ENCODE measurements at places on chromosomes 1 and 21.

GRCh38 chr1:236343246-236343870 lies 50.7 kb upstream of the EDARADD start:
- no peak for DNase-seq

- peak; percentile 4 for DNase-seq
Observed at GRCh38 chr1:101996825-101997465, at the start of gene OLFM3. TSS of gene OLFM3 (minus strand) at chr1:101996926.

DNA sequence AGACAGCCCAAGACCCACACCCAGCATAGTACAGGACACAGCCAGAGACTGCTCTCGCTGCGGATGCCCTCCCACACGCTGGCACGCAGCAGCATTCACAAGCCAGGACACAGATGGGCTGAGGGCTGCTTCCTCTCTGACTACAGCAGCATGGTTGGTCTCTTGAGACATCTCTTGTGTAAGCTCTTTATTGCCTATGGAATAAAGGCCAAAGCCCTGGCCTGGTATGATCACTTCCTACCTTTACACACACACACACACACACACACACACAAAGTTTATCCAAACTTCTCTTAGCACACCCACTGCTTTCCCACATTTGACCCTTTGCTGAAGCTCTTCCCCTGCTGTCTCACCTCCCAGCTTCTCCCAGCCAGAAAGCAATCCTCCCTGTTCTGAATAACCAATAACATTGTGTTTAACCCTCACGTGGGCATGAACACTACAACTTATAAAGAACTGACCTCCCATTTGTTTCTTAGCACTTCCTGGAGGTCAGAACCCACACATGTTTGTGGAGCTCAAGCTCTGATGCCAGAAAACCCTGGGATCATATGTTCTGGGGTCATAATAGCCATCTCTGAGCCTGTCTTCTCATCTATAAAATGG lies 1.2 kb upstream of the LUZP1 start:
- DNase-seq: no peak

GRCh38 chr1:27607239-27607804 lies 3.4 kb upstream of the AHDC1 start:
- no peak for DNase-seq

GRCh38 chr1:154957091-154957657 lies 1.3 kb upstream of the PBXIP1 start:
- no peak for DNase-seq

- DNase-seq: no peak
Observed at GRCh38 chr1:30083800-30084464, 639.5 kb downstream of the MATN1 start.

GRCh38 chr1:182602935-182603645 lies 1.1 kb downstream of the RGS16 start:
- no peak for DNase-seq

DNA sequence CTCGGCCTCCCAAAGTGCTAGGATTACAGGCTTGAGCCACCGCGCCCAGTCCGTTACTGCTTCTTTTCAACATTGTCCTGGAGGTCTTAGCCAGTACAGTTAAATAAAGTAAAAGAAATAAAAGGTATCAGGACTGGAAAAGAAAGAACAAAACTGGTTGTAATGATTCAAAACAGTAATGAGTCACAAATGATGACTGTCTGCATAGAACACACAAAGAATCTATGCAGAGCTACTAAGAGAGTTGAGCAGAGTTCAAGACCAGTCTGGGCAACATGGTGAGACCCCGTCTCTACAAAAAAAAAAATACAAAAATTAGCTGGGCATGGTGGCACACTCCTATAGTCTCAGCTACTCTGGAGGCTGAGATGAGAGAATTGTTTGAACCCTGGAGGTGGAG lies 23.4 kb downstream of the BCAR3 start:
- no peak for DNase-seq

GRCh38 chr1:59731591-59731990 lies 83.2 kb upstream of the HOOK1 start:
- DNase-seq: no peak

DNA sequence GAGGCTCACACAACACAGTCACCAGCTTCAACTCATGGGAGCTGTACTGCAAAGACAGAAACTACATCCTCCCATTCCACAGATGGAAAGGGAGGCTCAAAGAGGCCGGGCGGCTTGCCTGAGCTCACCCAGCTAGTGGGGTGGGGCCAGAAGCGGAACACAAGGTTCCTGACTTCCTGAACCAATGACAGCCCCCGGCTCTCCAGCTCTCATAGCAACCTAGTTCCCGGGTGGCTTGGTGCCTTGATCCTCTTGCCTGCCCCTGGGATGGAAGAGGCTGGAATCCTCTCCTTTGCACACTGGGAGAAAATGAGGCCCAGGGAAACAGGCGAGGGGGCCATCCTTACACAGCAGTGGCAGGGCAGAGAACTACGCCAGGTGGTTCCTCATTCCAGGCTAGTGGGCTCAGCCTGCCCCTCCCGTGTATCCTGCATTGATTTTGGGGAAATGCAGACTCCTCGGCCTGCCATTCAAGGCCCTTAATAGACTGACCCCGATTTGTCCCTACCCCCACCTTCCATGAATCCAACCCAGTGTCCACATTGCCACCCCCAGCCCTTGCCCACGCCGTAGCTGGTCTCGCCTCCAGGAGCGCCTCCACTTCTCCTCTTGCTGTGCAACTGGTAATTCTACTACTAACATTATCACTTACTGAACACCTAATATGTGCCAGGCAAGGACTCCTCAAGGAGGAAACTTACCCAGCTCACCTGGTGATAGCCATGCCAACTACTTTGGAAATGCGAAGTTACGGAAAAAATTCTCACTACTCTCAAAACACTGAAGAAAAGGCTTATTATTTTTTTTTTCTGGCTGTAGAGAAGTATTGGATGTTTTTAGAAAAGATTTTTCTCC lies 5.0 kb downstream of the RAP1GAP start:
- no peak for DNase-seq

- no peak for DNase-seq
Observed at GRCh38 chr1:203077956-203078355, 7.9 kb downstream of the MYOG start.

DNA sequence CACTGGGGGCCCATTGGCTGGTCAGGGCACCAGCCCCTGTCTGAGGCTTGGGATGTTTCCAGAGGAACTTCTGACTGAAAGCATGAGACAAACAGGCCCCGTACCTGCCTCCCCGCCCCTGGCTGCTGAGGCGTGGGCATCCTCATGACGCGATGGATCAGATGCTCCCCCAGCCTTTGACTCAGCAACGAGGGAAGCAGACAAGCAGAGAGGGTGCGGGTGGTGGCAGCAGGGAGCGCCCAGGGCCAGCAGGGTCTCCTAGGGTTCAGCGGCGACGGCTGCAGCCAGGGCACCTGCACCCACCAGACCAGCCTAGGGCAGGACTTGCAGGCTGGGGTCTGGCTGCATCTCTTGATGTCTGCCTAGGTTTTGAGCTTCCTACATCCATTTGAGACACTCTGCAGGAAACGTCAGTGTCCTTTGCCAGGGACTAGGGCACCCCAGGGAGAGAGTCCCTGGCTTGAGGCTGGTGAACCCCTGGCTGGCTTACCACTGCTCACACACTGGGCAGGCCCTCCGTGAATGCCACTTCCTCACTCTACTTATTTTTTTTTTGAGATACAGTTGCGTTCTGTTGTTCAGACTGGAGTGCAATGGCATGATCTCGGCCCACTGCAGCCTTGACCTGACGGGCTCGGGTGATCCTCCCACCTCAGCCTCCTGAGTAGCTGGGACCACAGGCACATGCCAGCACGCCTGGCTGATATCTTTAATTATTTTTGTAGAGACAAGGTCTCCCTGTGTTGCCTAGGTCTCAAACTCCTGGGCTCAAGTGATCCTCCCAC lies 63.3 kb downstream of the DHRS3 start:
- DNase-seq: no peak

- DNase-seq: no peak
Observed at GRCh38 chr1:55519937-55520683, 304.9 kb upstream of the USP24 start.

DNA sequence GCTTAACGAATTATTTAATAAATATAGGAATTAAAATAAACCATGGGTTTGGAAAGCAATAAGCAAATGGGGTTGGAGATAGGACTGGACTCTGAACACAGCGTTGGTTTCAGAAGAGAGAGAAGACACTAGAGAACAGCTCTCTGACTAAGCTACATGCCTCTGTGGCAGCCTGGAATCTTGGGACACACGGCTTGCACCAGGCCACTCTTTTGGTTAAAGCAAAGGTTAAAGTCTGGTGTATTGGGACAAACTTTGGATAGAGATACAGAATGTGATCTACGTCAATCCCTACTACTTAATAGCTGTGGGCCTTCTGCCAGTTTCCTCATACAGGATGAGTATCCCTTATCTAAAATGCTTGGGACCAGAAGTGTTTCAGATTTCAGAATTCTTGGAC lies 49.7 kb upstream of the HSD17B7 start:
- DNase-seq: no peak

DNA sequence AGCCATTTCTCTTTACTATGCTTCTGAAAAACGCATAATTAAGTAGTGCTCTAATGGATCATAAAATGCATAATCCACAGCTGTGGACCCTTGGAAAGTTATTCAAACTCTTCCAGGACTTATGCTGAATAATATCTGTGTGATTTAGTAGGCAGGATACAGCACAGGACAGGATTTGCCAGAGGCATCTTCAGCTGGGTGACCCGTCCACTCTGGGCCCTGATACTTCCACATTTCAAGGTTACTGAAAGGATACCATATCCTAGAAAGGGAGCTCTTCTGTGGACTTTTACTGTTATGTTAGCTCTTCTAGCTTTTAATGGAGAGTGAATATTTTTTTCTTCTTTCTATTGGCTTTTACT lies 49.6 kb downstream of the MAP10 start:
- no peak for DNase-seq

GRCh38 chr1:243848165-243848857 lies 1.7 kb downstream of the AKT3 start:
- no peak for DNase-seq

- DNase-seq: no peak
Observed at GRCh38 chr1:205993068-205993467, 10.1 kb downstream of the RAB7B start.

- no peak for DNase-seq
Observed at GRCh38 chr1:3890389-3891328, 9.4 kb downstream of the C1orf174 start.

GRCh38 chr1:67040405-67040804 lies 13.5 kb downstream of the SLC35D1 start:
- no peak for DNase-seq

DNA sequence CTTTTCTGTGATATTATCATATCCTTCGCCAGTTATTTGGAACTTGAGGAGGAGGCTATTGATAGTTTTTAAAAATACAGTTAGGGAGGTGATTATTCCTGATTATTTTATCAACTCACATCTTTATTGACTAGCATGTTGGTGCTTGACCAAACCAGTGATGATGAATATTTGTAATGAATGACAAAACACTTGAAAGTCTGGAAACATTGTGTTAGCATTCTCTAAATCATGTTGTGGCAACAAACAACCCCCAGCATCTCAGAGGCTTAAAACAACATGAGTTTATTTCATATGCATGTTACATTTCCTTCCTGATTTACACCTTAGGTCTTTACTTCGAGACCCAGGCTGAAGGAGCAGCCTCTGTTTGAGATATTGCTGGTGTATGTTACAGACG lies 10.7 kb upstream of the JUN start:
- DNase-seq: no peak

DNA sequence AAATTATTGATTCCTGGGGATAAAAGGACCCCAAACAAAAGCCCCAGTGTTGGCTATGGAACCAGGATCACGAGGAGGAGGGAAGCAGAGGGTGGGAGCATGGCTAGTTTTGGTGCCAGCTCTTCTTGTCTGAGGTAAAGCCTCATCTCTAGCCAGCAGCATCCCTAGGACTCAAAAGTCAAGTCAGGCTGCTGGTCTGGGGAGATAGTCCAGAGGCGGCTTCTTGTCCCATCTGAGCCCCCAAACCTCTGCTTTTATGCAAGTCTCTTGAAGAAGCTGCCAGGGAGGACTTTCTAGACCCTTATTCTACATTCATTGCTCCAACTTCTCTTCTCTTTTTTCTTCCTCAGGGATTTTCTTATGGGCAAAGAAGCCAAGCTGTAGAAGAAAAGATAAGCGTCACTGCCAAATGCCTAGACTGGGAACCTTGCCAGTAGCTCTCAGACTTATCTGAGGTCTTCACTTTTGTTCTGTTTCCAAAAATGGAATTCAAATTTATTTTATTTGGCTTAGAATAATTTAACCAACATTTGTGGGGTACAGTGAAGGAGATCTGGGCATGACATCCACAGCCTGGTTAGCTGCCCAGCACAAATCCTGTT lies 6.9 kb upstream of the ANKRD35 start:
- DNase-seq: no peak

DNA sequence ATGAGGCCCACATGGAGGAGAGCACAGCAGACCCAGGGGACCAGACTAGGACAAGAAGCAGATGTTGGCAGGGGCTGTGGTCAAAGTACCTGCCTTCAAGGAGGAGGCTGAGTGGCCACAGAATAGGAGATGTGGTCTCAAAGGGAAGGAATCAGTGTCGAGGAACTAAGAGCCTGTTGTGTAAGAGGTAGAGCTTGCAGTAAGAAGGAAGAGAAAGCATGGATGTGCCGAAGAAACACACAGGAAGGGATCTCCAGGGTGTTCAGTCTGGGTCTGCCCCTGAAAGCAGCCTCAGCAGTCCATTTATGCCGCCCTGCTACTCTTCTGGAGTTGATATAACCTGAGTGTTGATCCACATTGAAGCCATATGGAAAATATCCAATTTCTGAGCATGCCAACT lies 83.9 kb downstream of the NID1 start:
- no peak for DNase-seq

DNA sequence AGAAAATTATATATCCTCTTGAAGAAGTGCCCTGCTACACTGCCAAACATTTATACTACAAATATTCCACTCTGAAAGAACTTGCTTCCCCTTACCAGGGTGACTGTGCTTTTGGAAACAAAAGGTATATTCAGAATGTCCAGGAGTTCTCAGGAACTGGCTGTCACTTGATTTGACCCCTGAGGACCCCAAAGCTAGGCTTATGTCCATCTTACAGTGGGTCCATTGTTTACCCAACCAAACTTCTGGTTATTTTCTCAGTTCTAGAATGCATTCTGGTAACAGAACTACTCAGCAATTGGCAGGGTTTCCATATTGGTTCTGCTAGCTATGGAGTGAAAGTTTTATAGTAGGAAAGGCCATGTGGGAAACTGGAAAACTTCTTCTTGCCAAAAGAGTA lies 207.1 kb upstream of the KCTD3 start:
- DNase-seq: no peak

- no peak for DNase-seq
Observed at GRCh38 chr1:53618500-53619366, 120.2 kb downstream of the GLIS1 start.
